ENCODE measurements at places on chromosomes 6 and 20.

GRCh38 chr6:130964289-130964688 lies 98.8 kb downstream of the EPB41L2 start:
- no peak for DNase-seq

GRCh38 chr6:25755483-25755882 lies 941 bp downstream of the SLC17A4 start:
- DNase-seq, result no peak

- DNase-seq, result peak; percentile 16
Measured at GRCh38 chr20:53611449-53611894, 17.8 kb upstream of the ZNF217 start.

DNA sequence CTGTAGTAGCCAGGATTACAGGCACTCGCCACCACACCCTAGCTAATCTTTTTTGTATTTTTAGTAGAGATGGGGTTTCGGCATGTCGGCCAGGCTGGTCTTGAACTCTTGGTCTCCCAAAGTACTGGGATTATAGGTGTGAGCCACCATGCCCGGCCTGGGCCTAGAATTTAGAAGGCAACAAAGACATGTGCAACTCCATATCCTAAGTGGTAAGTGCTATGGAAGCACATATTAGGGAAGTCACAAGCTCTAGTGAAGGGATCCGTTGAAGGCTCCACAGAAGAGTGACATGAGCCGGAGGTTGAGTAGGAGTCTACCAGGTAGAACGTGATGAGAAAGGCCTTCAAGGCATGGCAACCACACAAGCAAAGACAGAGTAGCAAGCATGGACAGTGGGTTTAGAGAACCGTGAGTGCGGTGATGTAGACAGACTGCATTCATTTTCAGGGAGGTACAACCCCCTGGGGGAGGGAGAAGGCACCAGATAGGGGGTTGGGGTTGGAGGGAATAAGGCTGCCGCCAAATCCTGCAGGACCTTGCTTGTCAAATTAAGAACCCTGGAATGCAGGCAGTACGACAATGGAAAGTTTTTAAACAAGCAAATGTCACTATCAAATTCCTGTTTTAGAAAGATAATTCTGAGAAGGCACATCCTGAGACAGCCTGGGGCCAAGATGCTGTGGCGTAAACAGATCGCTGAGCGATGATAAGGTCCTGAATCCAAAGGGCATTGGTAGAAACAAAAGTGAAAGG lies 50.2 kb downstream of the ARHGAP18 start:
- DNase-seq, result no peak

GRCh38 chr6:2615251-2615650 lies 135.5 kb downstream of the MYLK4 start:
- no peak for DNase-seq

DNA sequence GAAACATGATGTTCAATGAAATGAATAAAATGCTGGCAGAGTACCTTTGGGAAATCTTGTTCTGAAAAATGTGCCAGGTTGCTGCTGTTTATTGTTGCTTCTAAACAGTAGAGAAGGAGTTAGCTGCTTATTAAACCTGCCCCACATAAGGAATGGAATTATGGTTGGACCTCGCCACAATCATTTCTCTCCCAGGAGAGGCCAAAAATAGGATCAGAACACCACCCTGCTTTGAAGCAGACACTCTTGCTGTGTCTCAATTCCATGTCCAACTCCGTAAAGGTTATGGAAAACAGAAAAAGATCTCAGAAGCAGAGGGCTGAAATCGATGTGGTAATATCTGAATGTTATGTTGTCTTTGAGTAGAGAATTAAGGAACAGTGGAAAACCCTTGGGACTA lies 27.9 kb downstream of the AFG1L start:
- DNase-seq, result no peak

DNA sequence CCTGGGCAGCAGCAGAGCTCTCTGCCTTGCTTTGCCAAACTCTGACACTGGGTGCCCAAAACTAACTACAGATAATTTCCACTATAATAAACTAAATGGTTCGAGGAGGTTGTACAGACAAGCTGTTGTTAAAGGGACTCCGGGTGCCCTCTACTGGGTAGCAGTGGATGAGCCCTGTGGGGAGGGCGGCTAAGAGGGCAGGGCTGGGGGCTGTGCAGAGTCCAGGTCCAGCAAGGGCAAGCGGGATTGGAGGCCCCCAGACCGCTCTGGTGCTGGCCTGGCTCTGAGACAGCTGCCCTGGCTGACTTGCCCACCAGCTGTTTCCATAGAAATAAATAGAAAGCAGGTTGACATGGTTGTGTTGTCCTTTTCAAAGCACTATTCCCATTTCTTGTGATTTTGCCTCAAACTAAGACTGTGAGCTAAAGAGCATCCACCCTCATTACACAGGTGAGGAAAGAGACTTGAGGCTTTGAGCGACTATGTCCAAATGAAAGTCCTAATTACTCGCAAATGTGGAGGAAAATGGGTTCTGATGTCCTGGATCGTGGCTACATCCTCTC lies 167.6 kb upstream of the CST7 start:
- DNase-seq, result peak; percentile 34

GRCh38 chr6:125656287-125656870 lies 93.1 kb upstream of the HEY2 start:
- no peak for DNase-seq

DNA sequence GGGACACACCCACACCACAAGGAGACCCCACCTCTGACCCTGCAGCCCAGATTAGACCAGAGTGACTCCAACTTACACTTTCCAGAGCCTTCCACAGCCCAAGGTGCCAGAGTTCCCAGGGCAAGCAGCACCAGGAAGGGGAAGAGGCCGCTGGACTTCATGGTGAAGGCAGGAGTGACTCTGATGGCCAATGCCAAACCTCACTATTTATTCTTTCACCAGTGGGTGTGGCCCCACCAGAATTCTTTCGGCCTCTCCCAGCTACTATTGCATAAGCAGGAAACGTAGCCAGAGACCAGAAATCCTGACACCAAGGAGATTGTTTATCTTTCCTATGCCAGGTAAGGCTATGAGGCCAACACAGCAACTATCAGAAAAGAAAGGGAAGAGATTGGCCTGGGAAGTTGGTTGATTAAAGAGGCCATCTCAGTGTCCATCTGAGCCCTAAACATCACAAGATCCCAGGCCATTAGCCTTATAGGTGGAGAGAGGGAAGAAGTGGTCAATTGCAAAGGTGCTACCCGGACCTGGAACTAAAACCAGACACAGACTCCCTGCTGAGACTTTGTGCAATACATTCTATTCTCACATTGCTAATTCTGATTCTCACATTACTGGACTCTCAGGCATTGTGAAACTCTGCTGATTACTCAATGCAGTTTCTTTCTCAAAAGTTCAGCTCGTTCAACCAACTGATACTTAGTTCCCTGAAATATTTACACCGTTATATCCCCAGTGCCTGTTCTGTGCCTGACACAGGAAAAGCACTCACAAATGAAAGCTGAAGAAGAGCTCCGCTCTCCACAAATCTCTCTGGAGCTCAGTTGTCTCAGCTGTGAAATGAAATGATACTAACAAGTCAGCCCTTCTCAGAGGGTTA lies at the start of gene SLPI:
Gene SLPI, minus strand, starts transcription at position 182 of the 880 bp plus-strand sequence. Its CDS starts 21 bp downstream, at position 161.
- no peak for DNase-seq

DNA sequence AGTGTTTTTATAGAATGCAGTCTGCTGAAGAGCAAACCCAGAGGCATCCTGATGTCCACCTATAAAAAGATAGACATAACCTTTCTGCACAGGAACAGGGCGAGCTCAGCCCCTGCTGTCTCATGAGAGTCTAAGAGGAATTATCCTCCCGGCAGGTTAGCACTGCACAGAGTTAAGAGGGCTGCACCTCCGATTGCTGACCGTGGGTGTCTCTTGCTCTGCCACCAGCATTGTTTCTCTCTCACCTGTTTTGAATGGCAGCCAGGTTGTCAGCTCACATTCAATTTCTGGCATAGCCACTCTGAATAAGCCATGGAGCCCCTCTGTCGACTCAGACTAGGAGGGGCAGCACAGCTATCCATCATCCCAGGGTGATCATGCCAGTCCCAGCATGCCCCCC lies 211.2 kb downstream of the PHACTR1 start:
- no peak for DNase-seq

GRCh38 chr6:90158936-90159335 lies 137.7 kb downstream of the BACH2 start:
- no peak for DNase-seq

DNA sequence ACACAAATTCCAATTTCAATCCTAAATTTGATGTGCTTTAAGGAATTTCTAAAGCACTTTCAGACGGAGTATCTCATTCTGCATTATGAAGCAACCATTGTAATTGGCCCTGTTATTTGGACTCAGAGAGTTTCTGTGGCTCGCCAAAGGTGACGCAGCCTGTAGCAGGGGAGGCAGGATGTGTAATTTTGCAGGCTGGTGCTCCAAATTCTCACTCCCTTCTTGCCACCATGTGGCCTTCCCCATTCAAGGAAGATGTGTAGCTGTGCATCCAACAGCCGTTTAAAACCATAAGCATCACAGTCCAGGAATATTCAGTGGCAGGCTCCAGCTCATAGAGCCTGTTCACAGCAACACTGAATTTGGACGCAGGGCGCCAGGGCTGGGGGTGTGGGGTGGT lies 45.8 kb downstream of the AGPAT4 start:
- no peak for DNase-seq

- no peak for DNase-seq
Measured at GRCh38 chr6:41504466-41505121, 41.6 kb upstream of the FOXP4 start.

DNA sequence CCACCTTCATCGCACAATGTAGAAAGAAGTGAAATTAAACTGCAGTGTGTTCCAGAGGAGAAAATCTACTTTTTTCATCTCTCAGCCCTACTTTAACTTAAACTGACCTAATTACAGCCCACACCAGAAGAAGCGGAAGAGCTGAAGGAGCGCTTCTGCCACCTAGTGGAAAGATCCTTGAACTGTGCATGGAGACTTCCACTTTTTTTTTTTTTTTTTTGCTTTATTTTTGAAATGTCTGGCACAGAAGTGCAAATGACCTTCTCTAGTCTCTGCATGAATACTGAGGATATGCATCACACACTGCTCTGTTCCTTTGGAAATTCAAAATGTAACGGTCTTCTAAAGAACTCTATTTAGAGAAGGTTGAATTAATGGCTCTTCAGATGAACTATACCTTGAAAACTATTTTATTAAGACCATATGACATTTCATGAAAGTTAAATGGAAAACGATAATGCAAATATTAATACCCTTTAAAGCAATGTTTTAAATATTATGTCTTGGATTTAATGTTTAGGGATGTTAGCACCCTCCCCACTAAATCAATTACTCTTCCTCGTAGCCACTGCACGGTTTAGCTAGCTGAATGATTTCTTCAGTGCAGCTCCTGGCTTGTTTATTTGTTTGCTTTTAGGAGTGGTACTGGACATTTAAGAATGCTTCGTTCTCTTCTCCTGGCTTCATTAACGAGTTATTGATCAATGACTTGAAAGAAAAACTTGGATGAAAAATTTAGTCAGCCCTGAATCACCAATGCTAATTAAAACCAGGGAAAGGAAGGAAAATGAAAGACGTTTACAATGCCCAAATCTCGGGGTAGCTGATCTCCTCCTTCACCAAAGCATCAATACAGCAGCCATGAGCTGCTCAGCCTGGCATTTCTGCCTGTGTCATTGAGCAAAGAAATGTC lies 569.6 kb upstream of the GJE1 start:
- peak; percentile 48 for DNase-seq

GRCh38 chr6:82492134-82492533 lies 128.5 kb downstream of the TPBG start:
- DNase-seq, result no peak

DNA sequence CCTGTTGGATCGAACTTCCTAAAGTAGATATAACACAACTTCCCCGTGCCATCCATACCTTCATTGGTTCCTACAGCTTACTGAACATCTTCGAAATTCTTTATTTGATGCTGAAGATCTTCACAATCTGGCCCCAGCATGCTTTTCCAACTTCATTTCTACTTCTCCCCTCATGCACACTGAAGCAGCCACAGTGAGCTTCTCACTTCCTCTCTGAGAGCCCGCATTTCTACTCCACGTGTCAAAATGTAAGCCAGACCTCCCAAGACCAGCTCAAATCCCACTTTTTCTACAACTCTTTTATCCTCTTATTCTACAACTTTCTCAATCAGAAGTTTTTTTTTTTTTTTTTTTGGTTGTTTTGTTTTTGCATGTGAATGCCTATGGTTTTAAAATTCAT lies 254.7 kb downstream of the GMPR start:
- DNase-seq, result no peak

DNA sequence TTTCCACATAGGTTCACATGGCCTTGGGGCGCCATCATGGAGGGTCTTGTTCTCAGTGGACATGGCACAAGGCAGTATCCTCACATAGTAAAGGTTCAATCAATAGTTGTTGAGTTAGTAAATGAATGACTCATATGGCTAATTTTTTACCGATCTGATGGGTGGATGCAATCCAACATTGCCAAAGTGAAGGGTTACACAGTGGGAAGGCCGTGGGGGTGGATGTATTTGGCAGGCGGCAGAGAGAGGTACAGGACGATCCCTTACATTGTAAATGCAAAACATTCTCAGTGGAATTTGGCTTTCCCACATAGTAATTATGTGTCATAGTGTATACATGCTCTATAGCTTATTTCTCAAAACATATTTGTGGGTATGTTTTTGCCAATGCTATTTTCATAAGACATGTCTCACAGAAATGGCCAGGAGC lies 21.0 kb upstream of the PDE7B start:
- no peak for DNase-seq

GRCh38 chr6:21873562-21873961 lies 280.0 kb downstream of the SOX4 start:
- DNase-seq, result no peak

- peak; percentile 52 for DNase-seq
Measured at GRCh38 chr20:45011108-45011526, 44.8 kb downstream of the STK4 start.

DNA sequence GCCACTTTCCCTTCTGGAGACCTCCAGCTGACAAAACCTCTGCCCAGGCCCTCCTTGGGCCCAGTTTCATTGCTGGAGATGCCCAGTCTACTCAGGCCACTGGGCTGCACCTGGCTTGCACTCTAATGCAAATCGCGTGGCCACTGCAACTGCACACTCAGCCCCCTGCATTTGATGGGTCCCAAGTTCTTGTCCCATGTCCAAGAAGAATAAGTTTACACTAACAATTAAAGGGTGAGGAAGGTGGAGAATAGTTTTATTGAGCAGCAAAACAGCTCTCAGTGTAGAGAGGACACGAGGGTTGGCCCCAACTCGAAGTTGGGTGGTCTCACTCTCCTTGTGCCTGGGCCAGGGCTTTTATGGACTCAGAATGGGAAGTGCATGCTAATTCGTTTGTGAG lies 31.9 kb upstream of the THEMIS start:
- no peak for DNase-seq

GRCh38 chr6:109243863-109244825 lies 138.1 kb downstream of the CD164 start:
- DNase-seq, result no peak

DNA sequence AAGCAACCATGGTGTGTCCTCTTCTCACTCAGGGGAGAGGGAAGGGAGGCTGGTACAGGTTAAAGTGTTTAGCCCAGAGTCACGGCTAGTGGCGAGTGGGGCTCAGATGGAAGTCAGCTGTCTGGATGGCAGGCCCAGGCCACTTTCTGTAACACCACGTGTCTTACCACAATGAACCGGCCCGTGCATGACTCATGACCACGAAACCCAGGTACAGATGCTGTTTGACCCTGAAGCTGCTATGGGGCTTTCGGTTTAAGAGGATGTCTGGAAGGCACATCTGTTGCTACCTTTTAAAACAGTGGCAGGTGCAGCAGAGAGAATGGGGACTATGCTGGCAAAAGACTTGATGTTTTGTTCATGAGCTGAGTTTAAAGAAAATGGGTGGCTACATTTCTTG lies 36.5 kb upstream of the MPC1 start:
- peak; percentile 77 for DNase-seq

GRCh38 chr20:1125277-1125676 lies 6.9 kb downstream of the PSMF1 start:
- DNase-seq, result no peak

GRCh38 chr6:93902517-93902916 lies 483.2 kb upstream of the EPHA7 start:
- DNase-seq, result no peak

Measured in activated T-cell treated with anti-CD3 and anti-CD28 coated beads, Interleukin-2, amount 50 U/mL, for 48 hours (primary cell).